ENCODE measurements at places on chromosomes 4 and X.

GRCh38 chrX:2395261-2395992 is 105.3 kb downstream of the DHRSX start:
- no peak for DNase-seq

DNA sequence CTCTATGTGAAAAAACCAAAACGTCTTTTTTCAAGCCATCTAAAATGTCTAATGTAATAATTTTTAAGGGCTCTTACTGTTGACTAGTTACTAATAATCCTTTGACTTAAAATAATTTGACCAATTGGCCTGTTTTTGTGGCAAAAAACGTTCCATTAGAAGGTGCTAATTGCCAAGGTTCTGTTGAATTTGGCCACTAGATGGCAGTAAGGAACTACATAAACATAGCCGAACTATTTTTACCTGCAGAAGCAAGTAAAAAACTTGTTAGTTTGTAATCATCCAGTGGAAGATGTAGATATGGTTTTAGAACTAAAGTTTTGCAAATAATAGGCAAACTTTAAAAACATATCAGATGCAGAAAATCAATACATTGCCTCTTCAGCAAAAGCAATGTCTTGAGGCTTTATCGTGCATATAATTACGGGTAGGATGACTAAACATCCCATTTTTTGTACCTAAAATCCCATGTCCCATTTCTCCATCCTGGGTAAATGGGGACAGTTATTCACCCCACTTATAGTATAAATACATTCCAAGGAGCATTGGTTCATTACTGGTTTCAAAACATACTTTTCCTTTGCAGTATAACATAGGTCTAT is 57.6 kb downstream of the PROM1 start:
- peak; percentile 71 for DNase-seq

GRCh38 chr4:22877486-22878052 is 184.8 kb downstream of the GBA3 start:
- no peak for DNase-seq

DNA sequence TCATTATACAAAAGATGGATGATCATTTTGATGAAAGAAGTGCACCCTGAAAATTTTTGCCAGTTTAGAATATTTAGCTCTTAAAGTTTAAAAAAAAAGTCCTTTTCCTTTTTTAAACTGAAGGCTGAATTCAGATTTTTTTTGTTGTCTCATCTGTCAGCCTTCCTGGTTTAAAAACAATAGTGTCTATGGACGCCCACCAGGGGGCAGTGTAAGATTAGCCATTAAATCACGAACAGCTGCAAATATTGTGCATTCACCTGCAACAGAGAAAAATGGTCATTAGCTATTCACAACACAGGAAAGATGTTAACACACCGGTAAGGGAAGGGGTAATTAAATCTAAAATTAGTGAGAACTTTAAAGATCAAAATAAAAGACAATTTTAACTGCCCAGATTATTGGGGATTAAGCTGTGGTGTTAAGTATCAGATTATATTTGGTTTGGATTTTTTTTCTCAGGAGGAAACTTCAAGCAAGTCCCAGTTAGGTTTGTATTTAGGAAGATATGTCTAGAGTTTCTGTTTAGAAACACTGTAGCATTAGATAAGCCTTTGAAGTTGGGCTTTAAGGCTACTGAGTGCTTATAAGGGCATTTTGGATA is 4.4 kb upstream of the CXorf38 start:
- DNase-seq, result peak; percentile 65

DNA sequence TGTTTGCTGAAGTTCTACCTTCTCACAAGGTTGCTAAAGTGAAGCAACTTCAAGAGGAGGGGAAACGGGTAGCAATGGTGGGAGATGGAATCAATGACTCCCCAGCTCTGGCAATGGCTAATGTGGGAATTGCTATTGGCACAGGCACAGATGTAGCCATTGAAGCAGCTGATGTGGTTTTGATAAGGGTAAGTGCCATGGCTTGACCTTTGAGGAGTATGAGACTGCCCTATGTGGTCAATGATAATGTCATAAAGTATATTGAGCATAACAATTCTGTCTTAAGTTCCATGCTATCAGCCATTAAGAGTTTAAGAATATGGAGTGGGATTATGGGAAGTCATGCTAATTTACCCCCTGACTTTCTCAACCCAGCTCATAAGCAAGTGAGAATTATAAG is 61.4 kb upstream of the PGK1 start:
- DNase-seq, result no peak

- DNase-seq, result no peak
Measured at GRCh38 chr4:74263551-74263950, 44.7 kb upstream of the EPGN start.

DNA sequence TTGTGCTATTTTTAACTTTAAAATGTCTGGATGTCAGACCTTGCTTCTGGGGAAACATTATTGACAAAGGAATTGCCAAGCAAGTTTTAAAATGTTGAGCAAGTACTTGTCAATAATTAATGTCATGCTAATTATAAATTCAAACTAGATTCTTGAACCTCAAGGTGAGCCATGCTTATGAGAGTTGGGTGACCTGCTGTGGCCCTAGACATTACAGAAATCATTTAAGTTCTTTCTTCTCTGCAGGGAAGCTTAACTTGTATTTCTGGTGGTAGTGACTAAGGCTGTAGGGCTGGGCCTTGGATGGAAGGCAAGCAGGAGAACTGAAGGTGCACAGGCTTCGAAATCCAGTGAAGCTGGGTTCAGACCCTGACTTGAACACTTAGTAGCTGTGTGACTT is 14.8 kb upstream of the UCHL1 start:
- DNase-seq, result no peak

GRCh38 chr4:183517781-183518180 is 12.9 kb downstream of the ING2 start:
- DNase-seq, result no peak

- DNase-seq, result no peak
Measured at GRCh38 chrX:74804574-74804973, 120.7 kb downstream of the NEXMIF start.

DNA sequence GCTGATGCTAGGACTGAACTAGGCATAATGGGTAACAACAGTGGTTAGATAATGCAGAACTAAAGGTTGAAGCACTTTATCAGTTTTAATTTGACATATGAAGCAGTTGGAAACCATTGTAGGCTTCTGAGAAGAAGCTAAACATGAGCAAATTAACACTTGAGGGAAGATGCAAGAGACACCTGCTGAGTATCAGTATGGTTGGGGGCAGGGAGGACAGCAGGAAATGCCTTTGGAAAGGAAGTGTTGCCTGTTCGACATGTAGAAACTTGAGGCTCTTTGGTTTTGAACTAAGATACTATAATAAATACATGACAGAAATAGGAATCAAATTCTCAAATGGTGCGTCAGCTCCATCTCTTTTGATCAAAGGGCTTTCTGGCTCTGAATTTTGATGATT is 115.6 kb downstream of the FHIP1A start:
- no peak for DNase-seq

DNA sequence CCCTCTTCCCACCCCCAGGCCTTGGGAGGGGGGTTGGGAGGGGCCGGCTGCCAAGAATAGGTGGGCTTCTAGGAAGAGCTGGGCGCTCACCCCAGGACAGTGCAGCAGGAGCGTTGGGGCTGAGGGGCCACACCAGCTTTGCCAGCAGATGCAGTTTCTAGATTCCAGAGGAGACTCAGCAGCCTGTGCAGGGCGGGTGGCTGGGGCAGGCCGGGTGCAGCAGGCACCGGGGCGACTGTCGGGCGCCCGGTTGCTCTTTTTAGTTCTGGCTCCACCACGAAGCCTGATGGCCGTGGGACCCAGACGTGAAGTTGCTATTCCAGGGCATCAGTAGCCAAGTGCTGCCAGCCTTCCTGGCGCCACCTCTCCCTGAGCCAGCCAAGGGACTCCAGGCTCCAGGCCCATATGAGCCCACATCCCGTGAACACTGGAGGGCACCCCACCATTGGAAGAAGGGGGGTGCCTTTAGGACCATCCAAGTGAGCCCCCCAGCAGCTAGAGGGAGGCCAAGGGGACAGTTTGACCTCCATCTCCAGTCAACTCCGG is 5.8 kb downstream of the SSR4 start:
- no peak for DNase-seq

DNA sequence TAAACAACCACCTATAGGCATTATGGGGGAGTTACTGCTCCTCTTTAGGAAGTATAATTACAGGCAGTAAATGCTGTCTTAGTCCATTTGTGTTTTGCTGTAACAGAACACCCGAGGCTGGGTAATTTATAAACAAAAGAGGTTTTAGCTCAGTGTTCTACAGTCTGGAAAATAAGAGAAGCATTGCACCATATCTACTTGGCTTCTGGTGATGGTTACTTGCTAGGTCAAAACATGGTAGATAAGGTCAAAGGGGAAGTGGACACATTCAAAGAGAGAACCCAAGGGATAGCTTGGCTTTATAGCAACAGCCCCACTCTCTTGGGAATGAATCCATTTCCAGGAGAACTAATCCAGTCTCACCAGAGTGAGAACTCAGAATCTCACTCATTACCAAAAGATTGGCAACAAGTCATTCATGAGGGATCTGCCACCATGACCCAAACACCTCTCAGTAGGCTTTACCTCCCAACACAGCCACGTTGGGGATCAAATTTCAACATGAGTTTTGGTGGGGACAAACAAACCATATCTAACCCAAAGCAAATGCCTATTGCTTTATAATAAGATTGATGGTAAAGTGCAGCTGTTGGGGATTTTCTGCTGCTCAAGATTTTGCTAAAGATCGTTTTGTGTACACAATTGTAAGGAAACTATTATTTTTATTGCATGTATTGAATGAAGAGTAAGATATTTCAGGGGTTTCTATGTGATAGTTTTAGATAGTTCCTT is 32.6 kb downstream of the STAG2 start:
- no peak for DNase-seq

- DNase-seq, result no peak
Measured at GRCh38 chrX:50905334-50905733, 5.2 kb upstream of the BMP15 start.

- peak; percentile 4 for DNase-seq
Measured at GRCh38 chr4:38949411-38950051, 81.9 kb downstream of the FAM114A1 start.

DNA sequence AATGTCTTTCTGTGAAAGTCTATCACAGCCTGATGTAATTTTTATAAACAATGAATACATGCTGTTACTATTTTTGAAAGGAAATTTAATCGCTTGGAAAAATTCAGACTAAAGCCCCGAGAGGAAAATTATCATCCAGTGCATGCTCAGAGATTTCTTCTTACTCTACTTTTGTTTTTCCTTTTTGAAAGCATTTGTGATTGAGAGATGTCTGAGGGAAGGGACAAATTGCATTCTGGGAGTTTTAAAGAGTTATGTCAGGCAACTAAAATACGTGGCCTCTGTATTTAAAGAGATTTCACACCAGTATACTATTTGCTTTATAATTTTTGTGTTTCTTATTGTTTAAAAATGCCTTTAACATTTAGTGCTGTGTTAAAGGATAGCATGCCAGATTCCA is 1.4 kb upstream of the ZFX start:
- DNase-seq, result no peak

DNA sequence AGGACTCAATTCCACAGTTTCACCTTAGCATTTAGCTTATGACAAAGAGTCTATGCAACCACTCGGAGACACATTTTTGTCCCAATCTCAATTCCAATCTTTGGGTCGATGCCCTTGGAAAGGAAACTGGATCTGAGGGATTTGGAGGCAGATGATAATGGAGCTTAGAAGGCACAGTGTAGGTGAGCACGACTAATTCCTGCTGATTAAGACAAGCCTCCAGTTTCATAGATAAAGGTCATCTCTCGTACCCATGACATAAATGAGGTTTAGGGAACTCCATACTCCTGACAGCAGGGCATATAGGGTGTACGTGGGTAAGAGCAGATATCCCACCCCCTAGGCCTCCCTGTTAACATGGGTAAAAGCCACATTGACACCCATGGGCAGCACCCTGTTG is 24.4 kb upstream of the ZNF718 start:
- no peak for DNase-seq

- no peak for DNase-seq
Measured at GRCh38 chr4:71004281-71004851, 10.9 kb downstream of the DCK start.

DNA sequence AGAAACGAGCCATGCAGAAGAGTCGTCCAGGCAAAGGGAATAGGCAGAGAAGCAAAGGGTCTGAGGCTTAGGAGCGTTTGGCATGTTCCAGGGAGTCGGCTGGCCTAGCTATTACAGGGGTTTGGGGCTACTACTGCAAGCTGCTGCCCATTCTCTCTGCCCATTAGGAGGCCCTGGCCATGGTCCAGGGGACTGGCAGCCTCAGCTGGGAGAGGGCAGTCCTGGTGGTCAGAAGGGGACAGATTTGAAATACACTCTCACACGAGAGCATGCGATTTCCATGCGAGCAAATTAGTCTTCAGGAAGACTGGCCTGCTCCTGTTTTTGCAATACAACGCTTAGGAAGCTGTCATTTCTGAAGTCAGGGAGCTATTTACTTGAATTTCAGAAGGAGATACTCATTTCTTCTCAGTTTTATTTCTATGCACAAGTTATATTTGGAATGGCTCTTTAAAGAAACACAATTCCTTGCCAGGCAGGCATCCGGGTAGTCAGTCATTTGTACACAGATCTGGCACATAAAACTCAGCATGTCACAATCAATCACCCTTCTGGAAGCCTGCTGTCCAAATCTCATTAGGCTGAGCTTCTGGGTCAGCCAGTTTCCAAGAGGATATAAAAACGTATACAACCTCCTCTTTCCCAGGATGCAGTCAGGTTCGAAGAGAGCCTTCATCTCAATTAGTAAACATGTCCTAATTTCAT is 27.0 kb downstream of the PROM1 start:
- peak; percentile 17 for DNase-seq

DNA sequence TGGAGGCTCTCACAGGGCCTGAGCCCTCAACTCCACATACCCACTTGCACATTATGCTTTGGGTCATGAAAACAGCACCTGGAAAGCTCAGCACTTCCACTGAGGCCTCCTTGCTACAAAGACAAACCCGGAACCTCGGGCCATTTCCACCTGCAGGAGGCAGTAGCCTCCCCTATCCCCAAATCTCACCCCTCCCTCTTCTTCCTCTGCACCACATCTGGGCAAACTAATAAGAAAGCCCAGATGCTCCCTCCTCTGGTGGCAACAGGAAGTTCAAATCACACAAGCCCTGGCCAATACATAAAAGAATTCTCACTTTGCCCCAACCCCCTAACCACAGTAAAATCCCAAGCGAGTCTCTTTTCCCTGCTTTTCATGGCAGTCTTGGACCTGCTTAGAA is 136.4 kb downstream of the MAPK10 start:
- no peak for DNase-seq

- DNase-seq, result no peak
Measured at GRCh38 chrX:10379878-10380277, 223.1 kb downstream of the CLCN4 start.

GRCh38 chr4:78625073-78625472 is 73.5 kb downstream of the ANXA3 start:
- DNase-seq, result no peak

GRCh38 chrX:23465985-23466384 is 131.3 kb downstream of the PTCHD1 start:
- no peak for DNase-seq

DNA sequence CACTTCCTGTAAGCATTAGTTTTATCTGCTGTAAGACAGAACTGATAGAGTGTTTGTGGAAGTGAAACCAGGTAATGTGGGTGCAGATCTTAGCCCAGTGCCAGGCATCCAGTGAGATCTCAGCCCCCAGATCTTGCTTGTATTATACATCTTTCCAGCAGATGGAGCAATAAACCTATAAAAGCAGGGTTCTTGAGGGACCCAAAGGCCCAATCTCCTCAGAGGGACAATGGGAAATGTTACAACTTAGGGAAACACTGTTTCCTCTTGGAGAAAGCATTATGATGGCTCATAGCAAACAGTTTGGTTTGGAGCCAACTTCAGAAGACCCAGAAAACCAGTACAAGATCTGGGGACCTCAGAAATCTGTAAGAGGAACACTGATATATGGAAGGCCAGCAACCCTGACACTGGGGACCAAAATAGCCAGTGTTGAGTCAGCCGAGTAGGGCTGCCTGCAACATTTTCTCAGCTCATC is 206.3 kb downstream of the SLC7A11 start:
- peak; percentile 91 for DNase-seq

All from pons (tissue), 1 donor.